ENCODE measurements at places on chromosomes 16 and 17. TPM values are rescaled to one million over a fixed set of nuclear protein-coding genes. Genes with fewer than 3 reads are reported as not detected.
A peak's percentile ranks its signal among the peaks of the same experiment; 100 is the strongest.

DNA sequence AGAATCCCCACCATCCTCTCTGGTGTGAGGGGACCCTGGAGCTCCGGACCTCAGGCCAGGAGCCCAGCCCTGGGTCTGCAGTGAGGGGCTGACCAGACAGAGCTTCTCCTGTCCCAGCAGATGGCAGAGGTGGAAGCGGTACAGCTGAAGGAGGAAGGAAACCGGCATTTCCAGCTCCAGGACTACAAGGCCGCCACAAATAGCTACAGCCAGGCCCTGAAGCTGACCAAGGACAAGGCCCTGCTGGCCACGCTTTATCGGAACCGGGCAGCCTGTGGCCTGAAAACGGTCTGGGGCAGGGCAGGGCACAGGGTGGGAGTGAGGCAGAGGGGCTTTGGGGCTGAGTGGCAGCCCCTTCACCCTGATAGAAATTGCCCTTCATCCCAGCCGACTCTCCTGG, 527 bp downstream of the UNC45B start:
- no peak for DNase-seq

DNA sequence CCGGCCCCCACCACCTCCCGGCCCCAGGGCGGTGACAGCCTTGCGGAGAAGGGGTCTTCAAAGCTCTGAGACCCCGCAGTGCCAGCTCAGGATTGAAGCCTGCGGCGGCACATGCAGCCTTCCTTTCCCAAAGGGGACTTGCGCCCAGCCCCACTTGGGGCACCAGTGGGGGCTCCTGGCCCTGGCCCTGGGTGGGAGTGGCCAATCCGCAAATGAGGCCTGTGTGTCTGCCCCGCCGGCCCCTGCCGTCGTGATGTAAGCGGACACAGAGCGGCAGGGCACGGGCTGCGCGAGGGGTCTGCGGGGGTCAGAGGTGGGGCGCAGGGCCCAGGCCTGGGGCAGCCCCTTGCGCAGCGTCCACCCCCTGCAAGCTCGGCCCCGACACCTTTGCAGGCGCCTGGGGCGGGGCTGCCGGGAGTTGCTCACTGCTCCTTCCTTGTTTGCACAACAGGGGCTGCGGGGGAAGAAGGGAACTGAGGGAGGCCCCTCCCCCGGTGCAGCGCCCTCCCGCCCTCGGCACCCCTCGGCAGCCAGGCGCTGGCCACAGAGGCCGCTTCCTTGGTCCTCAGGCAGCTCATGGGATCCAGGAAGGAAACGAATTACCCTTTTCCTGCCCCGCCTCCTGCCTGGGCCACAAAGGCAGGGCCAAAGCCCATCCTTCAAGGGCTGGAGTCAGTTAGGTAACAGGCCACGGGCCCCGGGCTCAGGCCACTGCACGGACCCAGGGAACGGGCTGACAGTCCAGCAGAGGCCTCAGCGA, 2.9 kb downstream of the SLC16A3 start:
- no peak for DNase-seq

SPATA22 gene
- total RNA-seq, result 1.8 TPM

SOX8 gene
- total RNA-seq, result 141 TPM

CIBAR2 gene
- total RNA-seq, result 0.41 TPM

DNA sequence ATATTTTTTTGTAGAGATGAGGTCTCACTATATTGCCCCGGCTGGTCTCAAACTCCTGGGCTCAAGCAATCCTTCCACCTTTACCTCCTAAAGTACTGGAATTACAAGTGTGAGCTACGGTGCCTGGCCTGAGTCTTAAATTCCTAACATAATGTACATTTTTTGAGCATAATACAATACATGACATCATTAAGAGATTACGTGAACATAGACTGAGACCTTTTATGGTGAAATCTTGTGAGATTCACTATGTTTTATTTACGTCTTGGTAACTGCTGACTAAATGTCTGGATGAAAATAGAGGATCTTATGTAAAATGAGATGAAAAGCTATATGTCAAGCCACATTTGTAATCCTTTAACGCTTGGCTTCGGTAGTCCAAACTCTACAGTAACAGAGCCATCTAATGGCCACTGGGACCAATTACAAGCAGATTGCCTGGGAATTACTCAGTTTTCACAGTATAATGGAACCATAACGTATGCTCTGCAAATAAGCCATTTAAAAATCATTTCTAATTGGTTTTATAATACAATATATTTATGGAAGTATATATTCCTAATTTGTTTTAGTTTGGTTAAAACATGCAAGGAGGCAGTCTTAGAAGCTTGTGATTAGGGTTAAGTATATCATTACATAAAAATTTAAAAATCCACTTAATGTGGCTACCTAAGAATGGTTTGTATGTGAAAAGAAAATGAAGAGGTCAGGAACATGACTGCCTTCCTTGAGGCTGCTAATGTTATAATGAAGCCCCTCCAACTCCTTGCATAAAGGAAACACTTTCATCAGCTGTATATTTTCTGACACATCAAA, 8.1 kb upstream of the EFCAB13 start:
- DNase-seq, result peak; percentile 87

DNA sequence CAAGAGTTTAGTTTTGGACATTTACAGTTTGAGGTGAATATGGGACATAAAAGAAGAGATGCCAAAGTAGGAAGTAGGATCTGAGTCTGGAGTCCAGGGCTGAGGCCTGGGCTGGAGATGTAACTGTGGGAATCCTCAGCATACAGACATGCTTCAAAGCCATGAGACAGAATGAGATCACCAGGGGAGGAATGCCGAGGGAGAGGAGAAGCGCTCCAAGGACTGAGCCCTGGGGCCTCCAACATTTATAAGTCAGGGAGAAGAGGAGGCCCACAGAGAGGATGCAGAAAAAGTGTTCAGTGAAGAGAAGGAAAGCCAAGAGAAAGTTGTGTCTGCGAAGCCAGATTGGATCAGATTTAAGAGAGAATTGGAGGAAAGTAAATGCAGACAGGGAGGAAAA, 277.5 kb upstream of the MYOCD start:
- no peak for DNase-seq

KDM8 gene
- total RNA-seq, result 4.9 TPM

DNA sequence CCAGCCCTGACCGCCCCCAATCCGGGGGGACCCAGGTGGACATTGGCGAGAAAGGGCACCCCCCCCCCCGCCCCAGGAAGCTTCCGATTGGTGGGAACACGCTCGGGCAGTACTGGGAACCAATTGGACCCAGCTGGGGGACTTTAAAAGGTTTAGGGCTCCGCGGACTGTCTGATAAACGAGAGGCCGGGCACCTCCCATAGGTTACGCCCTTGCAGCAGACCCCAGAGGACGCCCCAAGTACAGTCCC, 245 bp downstream of the TMEM256 start:
- DNase-seq, result no peak

- DNase-seq, result no peak
Measured at GRCh38 chr17:10111907-10112452, 86.4 kb downstream of the GAS7 start.

DNA sequence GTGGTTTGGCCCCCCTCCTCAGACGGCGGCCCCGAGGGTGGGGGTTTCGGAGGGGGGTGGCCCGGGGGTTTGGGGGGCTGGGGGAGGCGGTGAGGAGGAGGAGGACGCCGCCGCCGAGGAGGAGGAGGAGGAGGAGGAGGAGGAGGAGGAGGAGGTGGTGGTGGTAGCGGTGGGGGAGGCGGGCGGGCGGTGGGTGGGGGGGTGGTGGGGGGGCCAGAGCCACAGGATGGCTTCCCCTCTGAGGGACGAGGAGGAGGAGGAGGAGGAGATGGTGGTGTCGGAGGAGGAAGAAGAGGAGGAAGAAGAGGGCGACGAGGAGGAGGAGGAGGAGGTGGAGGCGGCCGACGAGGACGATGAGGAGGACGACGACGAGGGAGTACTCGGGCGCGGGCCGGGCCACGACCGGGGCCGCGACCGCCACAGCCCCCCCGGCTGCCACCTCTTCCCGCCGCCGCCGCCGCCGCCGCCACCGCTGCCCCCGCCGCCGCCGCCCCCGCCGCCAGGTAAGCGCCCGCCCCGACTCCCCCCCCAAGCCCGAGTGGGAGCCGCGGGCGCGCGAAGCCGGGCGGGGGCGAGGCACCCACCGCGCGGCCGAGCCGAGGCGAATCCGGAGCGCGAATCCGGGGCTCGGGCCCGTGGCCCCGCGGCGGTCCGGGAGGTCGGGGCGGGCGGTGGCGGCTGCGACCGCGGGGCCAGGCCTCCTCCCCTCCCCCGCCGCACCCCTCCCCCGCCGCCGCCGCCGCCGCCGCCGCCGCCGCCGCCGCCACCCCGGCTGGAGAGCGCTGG, 3.8 kb upstream of the CHD3 start:
- DNase-seq, result no peak

DNA sequence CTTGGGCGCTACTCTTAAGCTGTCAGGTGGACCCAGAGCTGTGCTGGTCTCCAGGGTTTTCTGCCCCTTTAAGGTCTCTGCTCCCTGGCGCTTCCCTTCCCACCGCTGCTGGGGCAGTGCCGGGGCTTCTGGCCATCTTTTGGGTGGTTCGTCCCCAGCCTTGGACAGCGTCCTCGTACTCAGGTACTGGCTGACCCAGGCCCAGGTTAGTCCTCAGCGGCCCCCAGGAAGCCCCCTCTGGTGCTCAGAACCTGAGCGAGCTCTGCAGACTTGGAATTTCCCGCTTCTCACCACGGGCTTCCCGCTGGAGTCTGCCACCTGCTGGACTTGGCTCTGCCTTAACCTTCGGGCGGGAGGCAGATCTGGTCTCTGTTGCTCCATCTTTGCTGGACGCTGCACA, 94.1 kb upstream of the ZNF750 start:
- DNase-seq, result no peak

DNA sequence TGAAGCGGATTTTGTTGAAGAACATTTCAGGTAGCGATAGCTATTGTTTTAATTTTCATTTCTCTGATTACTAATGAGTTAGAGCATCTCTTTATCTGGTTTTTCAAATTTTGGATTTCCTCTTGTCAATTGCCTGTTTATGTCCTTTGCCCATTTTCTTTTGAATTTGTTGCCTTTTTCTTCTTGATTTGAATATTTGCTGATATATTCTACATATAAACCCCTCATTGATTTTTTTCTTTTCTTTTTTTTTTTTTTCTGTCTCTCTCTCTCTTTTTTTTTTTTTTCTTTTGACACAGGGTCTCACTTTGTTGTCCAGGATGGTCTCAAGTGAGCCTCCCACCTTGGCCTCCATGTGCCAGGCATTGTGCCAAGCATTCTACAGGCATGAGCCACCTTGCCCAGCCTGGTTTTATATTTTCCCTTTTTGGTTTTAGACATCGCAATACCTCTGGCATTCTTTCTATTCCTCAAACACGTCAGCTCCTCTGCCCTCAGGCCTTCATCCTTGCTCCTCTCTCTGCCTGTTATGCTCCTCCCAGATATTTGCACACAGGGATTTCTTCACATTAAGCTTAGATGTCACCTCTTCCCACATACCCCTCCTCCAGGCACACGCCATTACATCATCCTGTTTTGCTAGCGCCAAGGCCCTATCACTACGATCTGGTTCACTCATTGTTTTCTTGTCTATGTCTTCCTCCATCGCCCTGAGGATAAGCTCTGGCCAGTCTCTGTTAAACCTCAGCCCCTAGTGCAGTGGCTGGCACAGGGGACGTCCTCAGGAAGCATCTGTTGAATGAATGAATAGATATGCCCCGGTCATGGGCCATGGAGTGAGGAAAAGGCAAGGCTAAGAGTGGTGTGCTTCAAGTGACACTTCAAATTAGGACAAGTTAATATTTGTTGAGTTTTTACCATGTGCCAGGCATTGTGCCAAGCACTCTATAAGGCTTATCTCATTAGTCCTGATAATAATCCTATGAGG, 8.6 kb downstream of the SARM1 start:
- no peak for DNase-seq

KRTAP4-3 gene
- not detected for total RNA-seq

ALDH3A1 gene
- not detected for total RNA-seq

RUNDC3A gene
- 0.14 TPM for total RNA-seq

DNA sequence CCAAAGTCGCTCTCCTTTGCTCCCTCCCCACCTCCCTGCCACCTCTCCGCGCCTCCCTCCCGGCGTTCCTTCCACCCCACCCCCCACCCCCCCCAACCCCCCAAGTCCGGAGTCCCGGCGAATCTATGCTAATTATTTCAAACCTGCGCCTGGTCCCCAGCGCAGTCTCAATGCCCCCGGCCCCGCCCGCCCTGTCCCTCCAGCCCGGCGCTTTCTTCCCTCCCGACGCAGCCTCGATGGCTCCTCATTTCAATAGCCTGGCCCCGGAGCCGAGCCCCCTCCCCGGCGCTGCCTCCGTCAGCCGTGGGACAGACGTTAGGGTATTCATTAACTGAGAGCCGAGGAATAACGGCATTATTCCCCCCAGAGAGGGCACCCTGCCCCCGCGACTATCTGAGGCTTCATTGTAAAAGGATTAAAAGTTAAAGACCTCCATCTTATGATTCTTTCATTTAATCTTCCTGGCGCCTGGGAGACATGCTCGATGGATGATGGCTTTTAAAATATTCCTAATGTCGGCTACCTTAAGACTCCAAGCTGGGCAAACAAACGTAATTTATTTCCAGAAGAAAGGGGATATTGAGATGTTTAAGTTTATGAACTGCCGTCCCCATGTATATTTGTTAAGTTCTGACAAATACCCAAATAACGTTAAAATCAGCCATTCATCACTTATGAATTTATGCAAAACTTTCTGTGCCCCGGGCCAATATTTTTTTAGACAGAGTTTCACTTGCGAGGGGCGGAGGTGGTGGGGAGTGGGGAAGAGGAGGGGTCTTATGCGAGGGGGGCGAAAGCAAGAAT, 3.4 kb downstream of the NOG start:
- peak; percentile 86 for DNase-seq

- DNase-seq, result no peak
Measured at GRCh38 chr17:1494736-1495253, 2.3 kb upstream of the MYO1C start.

- peak; percentile 70 for DNase-seq
Measured at GRCh38 chr17:79160980-79161636, 86.5 kb downstream of the ENGASE start.

SLC12A3 gene
- not detected for total RNA-seq

SSTR5 gene
- 3.7 TPM for total RNA-seq

DNA sequence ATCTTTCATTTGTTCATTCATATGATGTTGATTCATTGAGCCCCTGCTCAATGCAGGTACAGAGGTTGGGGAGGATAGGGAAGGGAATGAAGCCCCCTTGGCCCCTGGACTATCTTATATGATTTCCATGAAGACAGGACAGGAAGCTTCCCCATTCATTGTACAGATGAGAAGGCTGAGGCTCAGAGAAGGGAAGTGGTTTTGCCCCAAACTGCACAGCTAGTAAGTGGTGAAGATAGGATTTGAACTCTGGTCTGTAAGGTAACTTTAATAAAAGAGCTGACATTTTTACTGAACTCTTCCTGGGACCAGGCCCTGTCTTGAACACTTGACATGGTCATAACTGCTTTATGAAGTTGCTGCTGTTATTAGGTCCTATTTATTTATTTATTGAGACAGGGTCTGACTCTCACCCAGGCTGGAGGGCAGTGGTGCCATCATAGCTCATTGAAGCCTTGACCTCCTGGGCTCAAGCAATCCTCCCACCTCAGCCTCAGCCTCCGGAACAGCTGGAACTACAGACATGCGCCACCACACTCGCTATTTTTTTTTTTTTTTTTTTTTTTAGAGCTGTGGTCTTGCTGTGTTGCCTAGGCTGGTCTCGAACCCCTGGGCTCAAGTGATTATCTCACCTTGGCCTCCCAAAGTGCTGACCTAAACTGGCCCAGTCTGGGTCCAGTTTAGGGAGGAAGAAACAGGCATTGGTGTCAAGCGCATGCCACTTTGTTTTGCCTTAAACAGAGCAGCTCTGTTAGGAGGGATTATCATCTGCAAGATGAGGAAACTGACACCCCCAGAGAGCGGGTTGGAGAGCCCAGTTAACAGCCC, 5.0 kb downstream of the CTF1 start:
- no peak for DNase-seq

TBC1D3G gene
- total RNA-seq, result not detected

GRCh38 chr16:86663685-86664521, 85.6 kb downstream of the FOXL1 start:
- DNase-seq, result peak; percentile 40

All from SJCRH30 (cell line).